ENCODE measurements at places on chromosomes 4 and X.

GRCh38 chrX:96569034-96569433 lies 115.6 kb upstream of the DIAPH2 start:
- no peak for DNase-seq

DNA sequence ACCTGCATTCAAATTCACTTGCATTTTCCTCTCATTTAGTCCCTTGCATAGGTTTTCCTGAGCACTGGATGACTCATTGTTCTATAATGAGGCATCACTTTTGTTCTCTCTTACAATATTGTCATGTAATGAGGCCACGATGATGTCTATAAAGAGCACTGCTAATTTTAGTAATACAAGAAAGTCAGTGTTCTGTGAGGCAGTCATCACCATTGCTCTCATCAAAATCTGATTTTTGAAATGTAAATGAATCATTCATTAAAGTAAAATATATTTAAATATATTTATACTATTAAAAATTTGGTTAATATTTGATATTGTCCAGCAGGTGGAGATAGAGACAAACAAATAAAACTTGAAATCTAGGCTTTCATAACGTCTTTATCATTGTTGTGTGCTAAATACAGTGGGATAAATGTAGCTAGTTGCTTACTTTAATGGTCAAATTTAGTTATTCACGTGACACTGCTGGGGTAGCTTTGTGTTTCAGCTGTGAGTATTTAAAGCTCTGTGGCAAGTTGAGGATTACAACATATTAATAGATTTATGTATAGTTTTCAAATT lies 15.4 kb downstream of the HMGB2 start:
- DNase-seq = peak; percentile 51

DNA sequence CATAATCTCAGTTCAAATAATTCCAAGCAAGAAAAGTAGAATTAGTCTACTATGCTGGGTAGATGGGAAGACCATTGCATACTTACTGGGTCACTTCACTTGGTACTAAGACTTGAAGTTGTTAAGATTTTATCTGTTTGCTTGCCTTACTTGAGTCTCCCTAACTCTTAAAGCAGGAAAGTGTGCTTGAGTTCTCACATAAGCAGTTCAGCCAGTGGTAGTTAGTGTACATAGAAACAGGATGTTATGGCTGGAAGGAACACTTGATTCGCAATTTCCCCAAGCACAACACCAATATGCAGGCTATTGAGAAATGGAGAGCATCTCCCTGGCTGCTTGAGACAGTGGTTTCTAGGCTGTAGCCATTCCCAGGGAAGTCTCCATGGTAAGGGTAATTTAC lies 176.1 kb downstream of the MSL3 start:
- DNase-seq = no peak

- no peak for DNase-seq
Observed at GRCh38 chr4:67036791-67037190, 508.5 kb downstream of the CENPC start.

DNA sequence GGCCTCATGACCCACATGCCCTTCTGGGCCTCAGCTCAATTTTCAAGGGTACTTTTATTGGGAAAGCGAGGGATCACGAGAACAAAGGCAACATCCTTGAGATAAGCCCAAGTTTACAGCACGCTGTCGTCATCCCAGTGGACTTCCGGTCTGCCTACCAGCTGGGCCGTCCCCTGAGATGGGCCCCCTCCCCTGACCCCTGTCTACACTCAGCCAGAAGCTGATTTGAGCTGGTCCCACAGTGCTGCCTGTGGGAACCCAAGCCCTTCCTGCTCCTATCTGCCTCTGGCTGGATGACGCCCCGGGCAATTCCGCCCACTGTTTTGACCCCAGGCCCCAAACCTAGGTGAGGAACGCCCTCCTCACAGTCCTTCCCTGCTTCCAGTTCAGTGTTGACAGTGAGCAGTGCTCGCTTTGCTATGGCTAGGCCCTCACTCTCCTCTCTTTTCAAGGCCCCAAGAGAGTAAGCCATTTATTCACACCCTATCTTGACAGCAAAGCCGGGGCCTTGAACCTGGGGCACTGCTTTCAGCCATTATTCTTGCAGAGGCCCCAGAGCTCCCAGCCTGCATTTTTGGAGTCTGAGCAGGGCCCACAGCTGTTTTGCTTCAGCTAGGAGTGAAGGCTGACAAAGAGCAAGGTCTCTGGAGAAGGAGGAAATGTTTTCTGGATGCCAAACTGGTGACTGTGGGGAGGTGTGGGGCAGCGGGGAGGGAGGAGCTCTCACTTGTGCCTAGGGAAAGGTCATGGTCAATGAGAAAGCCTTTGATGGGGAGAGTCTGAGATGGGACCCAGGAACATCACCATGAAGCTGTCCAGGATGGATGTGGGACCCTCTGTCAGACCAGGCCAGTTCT lies 164.6 kb upstream of the BCOR start:
- DNase-seq = no peak

All from MM.1S (cell line).